ENCODE measurements at places on chromosomes 7 and 10. TPM values are rescaled to one million over a fixed set of nuclear protein-coding genes. Genes with fewer than 3 reads are reported as not detected.

- peak; percentile 81 for DNase-seq
These were observed 8.1 kb downstream of the SKIDA1 start for GRCh38 chr10:21517134-21518031.

DNA sequence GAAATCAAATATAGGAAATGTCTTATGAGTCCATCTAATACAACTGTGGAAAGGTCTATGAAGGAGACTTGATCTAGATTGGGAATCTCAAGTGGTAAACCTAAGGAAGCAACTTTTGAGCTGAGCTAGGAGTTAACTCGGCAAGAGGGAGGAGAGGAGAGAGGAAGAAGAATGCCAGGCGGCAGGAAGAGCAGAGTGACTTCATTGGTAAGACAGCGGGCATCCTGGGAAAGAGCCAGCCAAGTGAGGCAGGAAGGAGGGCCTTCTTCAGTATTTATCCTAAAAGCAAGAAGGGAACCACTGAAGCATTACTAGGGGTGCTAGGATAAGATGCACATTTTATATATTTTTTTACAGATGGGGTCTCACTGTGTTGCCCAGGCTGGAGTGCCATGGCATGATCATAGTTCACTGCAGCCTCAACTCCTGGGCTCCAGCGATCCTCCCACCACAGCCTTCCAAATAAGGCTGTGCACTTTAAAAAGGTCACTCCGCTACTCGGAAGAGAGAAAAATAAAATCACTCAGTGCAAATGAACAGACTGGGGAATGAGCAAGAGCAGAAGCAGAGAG, 2.0 kb downstream of the BCL7B start:
- DNase-seq, result no peak

DNA sequence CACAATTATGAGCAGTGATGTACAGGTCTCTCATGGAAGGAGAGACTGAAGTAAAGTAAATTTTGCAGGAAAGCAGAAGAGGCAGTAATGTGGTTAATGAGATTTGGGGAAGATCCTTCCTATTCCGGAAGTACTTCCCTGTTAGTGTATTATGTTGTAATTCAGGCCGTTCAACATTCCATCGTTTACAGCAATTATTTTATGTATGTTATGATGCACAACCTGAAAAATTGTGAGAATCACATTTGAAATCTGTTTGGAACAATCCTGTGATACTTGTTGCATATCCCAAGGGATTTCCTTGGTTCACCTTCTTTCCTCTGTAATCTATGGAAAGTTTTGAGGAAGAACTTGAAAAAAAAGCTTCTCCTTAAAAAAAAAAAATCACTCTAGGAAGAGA, 247.8 kb downstream of the SEMA3A start:
- DNase-seq, result no peak

DNA sequence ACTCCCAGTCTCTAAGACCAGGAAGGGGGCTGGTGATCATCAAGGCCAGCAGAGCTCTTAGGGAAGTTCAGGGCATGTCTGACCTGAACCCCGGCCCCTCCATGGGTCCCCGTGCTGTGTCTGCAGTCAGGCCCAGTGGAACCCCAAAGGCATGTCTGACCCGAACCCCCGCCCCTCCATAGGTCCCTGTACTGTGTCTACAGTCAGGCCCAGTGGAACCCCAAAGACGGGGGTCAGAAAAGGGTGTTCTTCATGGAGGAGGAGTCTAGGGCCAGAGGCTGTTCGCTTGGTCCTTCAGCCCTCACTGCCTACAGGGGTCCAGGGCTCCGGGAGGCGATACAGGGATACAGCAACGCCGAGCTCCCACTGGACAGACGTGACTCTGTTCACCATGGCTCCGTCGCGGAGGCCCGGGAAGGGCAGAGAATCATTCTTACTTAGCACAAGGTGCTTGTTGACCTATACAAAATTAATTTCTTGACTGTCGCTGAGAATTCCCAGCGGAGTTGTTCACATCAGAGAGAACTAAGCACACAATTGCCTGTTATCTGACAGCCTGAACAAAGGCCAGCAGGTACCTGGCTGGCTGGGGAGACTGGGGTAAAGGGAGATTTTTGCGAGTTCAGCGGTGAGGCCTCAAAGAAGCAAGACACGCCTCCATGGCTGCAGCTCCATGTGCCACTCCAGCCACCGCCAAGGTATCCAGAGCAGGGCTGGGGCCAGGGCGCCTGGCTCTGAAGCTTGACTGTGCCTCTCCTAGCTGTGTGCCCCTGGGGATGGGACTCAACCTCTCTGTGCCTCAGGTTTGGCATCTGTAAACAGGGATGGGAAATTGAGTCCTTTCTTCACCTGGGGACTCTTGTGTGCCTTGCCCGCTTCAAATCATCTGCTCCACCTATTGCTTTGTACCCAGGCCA, 26.8 kb downstream of the EN2 start:
- no peak for DNase-seq

DNA sequence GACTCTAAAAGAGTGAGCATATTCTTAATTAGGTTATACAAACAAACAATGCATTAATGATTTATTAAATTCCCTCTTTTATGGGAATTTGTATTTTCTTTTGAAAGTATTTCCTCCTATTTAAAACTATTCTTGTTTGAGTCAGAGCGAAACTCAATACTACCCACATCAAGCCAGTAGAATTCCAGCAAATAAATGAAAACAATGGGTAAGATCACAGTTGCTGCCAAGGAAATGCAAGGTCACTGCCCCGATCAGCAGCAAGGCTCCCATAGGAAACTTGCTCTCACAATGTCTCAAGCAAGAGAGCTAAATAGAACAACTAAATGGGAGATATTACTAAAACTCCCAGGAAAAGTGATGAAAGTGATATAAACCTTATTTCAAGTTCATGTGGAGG, 206.3 kb downstream of the THSD7A start:
- no peak for DNase-seq

DNA sequence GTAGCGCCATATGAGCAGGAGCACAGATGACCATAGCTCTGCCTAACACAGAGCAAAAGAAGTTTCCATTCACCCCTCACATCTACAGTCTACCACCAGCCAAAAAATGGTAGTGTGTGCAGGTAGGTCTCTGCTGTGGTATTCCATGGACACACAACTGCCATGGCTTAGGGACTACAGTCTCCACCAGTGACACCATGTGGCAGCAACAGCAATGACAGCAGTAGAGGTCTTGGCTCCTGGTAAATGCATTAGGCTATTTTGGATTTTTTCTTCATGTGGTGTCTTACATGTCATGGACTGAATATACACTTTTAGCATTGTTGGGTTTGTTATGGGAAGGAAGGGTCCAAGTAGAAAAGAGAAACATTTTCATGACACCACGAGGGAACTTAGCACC, 70.1 kb upstream of the CABCOCO1 start:
- DNase-seq, result no peak

DNA sequence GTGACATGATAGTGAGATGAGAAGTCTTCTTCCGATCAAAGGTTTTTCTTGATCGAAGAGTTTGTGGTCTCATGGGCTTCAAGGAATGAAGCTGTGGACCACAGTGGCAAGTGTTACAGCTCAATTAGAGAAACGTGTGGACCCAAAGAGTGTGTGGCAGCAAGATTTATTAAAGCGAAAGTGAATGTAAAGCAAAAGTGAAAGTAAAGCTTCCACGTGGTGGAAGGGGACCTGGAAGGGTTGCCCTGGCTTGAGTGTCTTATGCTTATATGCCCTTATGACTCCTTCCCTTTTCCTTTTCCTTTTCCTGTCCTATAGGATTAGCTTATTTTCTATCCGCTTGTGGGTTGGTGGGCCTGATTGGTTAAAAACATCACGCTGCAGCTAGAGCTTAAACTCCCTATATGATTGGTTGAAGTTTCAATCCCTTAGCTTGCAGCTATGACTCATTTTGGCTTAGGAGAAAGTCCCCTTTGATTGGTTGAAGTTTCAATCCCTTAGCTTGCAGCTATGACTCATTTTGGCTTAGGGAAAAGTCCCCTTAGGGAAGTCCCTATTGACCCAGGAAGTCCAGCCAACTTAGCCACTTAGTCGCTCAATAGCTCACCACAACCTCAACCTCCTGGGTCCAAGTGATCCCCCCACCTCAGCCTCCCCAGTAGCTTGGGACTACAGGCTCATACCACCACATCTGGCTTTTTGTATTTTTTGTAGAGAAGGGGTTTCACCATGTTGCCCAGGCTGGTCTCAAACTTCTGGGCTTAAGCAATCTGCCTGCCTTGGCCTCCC, 34.7 kb downstream of the MRPS24 start:
- no peak for DNase-seq

GRCh38 chr7:41217306-41217705, 485.6 kb downstream of the INHBA start:
- DNase-seq, result no peak

DNA sequence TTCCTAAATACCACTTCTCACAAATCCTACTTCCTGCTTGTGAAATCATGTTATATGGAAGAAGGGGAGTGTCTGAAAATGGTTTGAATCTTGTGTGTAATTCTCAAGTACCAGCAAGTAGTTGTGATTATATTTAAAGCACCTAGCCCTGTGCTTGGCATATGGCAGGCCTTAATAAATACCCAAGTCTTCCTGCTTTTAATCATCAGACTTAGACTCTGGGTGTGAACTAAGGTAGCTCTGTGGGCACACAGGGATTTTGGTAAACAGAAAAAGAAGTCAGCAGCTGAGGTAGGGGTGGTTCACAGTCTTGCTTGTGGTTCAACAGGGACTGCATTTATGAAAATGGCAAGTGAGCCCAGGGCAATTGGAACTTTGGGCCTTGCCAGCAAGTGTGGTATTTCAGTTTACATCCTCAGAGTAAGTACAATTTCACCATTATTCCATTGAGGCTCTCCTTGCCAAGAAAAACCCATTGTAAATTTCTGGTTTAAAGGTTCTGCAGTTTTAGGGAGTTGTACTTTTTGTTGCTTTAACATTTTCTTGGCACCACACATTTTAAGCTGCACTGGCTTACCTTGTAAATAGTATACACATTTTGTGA, 215.5 kb downstream of the AUTS2 start:
- DNase-seq, result no peak

DNA sequence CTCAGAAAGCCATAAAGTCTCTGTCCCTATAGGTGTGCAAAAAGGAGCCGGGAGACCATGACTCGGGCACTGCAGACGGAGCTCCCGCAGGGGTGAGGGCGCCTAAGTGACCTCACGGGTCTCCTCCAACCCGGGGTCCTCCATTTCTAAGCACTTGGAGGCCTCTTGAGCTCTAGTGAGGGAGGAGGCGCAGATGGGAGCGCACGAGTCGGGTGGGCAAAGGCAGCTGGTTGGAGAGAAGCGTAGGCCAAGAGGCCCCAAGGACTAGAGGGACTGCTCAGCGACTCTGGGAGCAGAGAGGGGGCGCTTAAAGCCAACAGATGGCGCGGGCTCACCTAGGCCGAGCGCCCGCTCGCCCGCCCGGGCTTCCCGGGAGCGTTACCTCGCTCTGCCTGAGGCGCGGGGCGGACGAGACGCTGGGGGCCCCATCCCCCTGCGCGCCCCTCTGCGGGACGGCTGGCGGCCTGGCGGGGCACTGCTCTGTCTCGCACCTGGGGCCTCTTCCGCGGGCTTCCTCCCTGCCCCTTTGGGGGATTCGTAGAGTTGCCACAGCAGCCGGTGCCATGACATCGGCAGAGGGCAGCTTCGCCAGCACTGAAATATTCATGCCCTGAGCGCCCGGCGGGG, 523 bp upstream of the CDH23 start:
- peak; percentile 76 for DNase-seq

PLAU gene
- 8.5 TPM for total RNA-seq

All from Right ventricle myocardium inferior (tissue), 1 donor.